ENCODE measurements at places on chromosomes 1 and 21. TPM values are rescaled to one million over a fixed set of nuclear protein-coding genes. Genes with fewer than 3 reads are reported as not detected.

DNA sequence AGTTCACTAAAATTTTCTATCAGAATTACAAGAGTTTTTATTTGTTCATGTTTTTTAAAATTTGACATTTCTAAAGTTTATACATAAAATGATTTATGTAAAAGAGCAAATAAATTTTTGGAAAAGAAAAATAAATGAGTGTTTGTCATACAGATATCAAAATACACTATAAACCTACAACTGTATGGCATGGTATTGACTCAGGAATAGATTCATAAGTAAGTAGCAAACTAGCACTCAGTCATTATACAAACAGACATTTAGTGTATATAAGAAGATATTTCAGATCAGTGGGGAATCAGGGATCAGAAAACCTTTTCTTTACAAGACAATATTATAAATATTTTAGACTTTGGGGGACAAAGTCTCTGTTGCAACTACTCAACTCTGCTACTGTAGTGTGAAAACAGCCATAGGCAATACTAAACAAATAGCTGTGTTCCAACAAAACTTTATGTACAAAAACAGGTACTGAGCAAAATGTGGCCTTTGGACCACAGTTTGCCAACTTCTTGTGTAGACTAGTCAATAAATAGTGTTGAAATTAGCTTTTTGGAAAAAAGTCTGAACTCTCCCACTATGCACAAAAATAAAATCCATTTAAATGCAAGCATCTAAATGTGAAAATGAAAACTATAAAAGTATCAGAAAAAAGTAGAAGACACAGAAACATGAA, 508.8 kb upstream of the CAMK1G start:
- no peak for DNase-seq

DNA sequence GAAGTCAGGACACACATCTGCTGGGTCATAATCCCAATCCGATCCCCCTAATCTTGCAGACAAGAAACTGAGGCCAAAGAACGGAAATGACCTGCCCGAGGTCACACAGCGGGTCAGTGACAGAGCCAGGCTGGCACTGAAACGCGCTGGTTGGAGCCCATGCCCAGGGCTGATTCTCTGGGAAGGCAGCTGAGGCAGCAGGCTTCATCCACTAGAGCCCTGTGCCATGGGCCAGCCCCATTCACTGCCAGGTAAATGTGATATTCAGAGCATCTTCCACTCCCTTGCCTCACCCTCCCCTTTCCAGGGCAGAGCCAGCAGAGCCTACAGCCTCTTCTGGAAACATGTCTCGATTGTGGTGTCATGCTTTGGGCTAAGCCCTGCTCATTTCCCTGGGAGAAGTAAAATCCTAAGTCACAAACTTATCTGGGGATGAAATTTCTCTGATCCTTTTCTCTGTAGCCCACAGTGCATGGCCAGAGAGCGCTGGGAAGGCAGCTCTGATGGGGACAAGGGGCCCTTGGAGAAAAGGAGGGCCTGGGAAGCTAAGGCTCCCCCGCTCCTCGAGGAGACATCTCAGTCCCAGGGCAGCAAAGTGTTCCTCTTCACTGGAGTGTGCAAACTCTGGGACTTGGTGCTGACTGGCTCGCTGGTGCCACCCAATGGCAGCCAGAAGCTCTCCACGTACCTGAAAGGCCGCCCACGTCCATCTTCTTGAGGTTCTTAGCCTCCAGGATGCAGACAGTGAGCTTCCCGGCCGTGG, 110.4 kb downstream of the SYT2 start:
- no peak for DNase-seq

Gene WDR64
- total RNA-seq: 0.49 TPM

Gene ELAVL4
- total RNA-seq: not detected

DNA sequence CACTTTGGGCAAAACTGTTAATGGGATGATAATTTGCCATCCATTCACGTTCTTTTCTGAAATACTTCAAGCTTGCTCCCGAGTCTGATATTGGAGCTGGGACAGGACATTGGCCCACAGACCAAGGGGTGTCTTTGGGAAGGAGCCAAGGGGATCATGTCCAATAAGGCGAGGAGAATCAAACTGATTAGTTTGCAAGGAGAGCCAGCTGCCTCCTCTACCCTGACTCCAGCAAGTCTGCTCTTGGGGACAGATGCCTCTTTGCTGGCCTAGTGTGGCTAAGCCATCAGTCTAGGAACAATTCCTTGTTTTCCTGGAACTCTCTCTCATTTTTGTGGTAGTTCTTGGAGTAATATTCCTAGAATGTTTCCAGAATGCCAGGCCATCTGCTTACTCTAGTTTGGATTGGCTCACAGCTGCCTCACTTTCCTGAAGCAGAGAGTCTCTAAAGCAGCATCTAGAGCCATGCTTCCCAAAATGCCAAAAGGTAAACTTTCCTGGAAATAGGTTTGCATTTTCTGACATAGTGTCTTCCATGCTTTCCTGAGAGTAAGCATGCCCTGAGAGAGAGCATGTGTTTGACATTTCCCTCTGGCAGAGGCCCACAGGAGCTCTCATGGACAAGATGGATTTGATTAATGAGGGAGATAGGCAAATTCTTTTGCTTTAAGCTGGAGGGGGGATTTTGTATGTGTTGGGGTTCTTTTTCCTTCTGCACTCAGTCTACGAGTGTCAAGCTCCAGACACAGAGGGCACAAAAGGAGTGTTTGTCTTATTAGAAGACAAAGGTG, 145.6 kb downstream of the GDAP2 start:
- DNase-seq: no peak

Gene CD244
- total RNA-seq: 0.66 TPM

- peak; percentile 39 for DNase-seq
Observed at GRCh38 chr1:112808861-112809684, 93.9 kb upstream of the PPM1J start.

Gene SPRR3
- not detected for total RNA-seq

- DNase-seq: no peak
Observed at GRCh38 chr1:98292994-98293393, 368.5 kb upstream of the SNX7 start.
